ENCODE measurements at places on chromosomes 3 and 15.

DNA sequence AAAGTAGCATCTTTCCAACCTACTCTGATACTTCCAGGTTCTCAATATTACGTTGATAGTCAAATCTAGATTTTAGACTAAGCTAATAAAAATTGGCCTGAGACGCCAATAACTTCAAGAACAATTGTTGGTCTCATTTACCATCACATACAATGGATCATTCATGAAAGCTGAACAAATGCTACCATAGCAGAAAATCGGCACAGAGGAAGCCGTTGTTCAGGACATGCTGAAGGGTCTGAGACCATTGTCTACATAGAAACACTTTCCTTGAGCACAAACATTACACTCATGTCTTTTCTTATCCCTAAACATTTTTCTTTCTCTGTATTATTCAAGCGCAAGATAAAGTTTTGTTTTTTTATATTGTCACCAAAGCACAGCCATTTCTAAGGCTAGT lies 37.2 kb upstream of the FHIT start:
- no peak for DNase-seq

DNA sequence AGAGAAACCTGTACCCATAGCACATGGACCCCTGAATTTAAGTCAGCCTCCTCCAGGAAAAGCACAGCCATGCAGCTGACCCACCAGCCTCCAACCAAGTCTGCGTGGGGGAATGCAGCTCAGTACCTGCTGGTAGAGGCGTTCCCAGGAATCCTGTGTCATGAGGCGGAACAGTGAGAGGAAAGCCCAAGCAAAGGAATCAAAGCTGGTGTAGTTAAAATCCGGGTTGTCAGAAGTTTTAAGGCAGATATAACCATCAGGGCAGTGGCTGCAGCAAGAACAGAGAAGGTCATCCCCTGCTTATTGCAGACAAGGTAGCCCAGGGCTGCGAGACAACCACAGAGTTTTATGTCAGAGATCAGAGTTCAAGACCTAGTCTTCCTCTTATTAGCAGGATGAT lies 59.1 kb downstream of the SCN10A start:
- DNase-seq = no peak

DNA sequence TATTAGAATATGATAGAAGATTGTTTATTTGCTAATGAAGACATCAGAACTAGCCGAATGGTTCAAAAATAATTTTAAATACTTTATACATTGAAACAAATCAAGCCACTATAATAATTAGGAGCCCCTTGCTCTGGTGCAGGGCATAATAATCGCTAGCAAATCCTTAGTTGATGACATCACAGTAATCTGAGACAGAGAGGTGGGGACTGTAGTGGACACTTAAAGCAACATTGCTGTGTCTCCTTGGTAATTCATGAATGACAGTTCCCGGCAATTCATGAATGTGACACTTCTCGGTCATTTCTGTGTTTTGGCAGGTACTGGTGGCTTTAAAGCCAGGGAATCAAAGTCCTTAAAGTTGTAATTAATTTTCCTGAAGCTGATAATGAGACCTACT lies 114.3 kb downstream of the PPM1L start:
- peak; percentile 17 for DNase-seq

DNA sequence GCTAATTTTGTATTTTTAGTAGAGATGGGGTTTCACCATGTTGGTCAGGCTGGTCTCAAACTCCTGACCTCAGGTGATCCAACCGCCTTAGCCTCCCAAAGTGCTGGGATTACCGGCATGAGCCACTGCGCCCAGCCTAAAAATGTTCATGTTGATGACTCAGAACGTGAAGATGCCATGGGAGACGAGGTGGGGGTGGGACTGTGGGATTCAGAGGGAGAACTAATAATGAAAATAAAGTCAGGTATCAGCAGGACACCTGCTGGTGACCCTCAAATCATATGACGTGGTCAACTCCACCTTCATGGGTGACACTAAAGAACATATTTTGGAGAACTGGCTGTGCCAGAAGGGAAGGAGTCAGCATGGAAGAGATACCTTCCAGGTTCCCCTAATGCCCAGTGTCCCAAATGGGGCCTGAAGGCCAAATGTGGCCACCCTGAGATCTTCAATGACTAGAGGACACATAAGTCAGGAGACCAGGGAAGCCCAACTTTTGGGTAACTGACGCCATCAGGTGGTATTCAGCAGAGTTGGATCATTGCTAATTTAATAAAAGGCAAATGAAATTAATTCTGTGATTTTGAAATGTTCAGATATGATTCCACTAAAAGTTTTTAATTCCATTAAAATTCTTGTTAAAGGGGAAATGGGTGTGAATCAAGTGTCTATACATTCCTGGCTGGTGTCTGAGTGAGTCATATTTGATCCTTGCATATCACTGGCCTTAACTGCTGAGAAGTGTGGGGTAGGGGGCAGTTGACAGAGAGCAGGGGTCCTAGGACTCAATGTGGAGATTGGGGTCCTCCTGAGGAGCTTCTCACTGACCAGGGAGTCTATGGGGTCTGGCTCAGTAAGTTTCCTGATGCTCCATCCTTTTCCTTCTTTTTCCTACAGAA lies 88.6 kb upstream of the GSK3B start:
- no peak for DNase-seq

- no peak for DNase-seq
Measured at GRCh38 chr3:14725564-14726440, 50.9 kb downstream of the C3orf20 start.
